ENCODE measurements at places on chromosomes 16 and 17. TPM values are rescaled to one million over a fixed set of nuclear protein-coding genes. Genes with fewer than 3 reads are reported as not detected.

BCKDK gene
- total RNA-seq = 58.3 TPM

DNA sequence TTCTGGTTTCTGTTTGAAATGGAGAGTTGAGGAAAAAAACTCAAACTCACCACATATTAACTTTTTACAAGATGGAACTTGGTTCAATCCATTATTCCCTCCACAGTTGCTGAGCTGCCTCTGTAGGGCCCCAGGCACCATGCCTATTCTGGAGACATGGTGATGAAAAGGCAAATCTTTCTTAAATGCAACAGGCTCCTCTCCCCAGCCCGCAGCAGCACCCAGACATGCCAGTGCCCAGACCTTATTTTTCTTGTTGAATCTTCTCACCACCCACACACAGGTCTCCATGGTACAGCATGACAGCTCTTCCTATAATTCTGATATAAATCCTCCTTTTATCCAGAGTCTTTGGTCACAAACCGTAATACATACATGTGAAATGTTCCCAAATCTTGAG, 7.6 kb downstream of the CYTH1 start:
- no peak for DNase-seq
- H3K36me3 ChIP-seq = no peaks in the 10 kb centered on the region
- H3K4me3 ChIP-seq = no peak overlapping the region
- H3K27ac ChIP-seq = peak overlapping the region; percentile 72
- H3K27me3 ChIP-seq = no peaks in the 10 kb centered on the region

- H3K27ac ChIP-seq = peak overlapping the region; percentile 49
- H3K36me3 ChIP-seq = peaks cover 10% of the 10 kb centered on the region
- no peak for DNase-seq
Measured at GRCh38 chr17:31535581-31535981, 144.1 kb downstream of the RAB11FIP4 start.

- no peak for DNase-seq
- no peaks in the 10 kb centered on the region for H3K27me3 ChIP-seq
- no peaks in the 10 kb centered on the region for H3K36me3 ChIP-seq
- H3K27ac ChIP-seq = peak overlapping the region; percentile 73
Measured at GRCh38 chr17:57445772-57446472, 189.6 kb downstream of the MSI2 start.

Data from WTC11 (cell line).